GM12878 (cell line): ENCODE measurements at places on chromosomes 1 and 21. TPM values are rescaled to one million over a fixed set of nuclear protein-coding genes. Genes with fewer than 3 reads are reported as not detected.
A peak's percentile ranks its signal among the peaks of the same experiment; 100 is the strongest.

Gene MAGI3
- polyA plus RNA-seq, result 0.23 and 0.39 TPM in 2 replicates

Gene CYP4B1
- polyA plus RNA-seq, result not detected in 2 replicates

Gene RIMKLA
- 0.17 and 0.29 TPM in 2 replicates for polyA plus RNA-seq

Gene GBP1
- polyA plus RNA-seq, result 1.8 and 2.4 TPM in 2 replicates

Gene C1orf185
- not detected in 2 replicates for polyA plus RNA-seq

Gene ADAM30
- not detected in 2 replicates for polyA plus RNA-seq

Gene CFHR1
- not detected in 2 replicates for polyA plus RNA-seq

Gene CACHD1
- not detected in 2 replicates for polyA plus RNA-seq

Gene FCRL5
- polyA plus RNA-seq, result 0.72 and 1.3 TPM in 2 replicates

Gene CRYAA
- not detected in 2 replicates for polyA plus RNA-seq

GRCh38 chr21:42554251-42554961 lies 40.8 kb downstream of the SLC37A1 start:
- no peak for DNase-seq

DNA sequence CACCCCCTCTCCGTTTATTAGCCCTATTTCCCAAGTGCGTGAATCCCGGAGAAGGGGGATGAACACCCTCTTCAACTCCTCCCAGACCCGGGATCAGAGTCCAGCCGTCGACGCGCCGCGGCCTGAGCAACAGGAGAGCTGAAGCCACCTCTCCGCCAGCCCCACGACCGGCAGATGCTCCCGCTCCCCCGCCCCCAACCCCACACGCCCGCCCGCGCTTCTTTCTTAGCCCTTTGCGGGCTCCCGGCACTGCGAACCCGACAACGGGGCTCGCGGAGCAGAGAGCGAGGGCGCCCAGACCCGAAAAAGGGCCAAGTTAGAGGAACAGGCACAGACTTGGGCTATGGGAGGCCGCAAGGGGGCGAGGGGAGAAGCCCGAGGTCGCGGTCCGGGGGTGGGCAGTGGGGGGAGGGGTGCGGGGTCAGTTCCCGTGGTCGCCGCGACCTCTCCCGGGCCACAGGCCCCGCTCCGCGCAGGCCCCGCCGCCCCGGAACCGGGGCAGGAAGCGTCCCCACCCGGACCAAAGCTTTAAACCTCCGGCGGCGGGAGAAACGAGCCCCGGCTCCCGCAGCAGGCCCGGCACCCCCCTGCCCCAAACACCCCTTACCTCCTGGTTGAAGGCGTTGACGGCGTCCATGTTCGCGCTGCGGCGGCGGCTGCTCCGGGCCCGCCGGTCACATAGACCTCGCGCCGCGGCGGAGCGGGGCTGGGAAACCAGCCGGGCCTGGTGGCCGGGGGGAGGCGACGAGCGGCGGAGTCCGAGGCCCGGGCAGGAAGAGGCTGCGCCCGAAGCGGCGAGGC lies 662 bp downstream of the SCAF4 start:
- DNase-seq, result no peak

- DNase-seq, result peak; percentile 48
Observed at GRCh38 chr1:187985897-187986654, 1157.3 kb downstream of the PLA2G4A start.

DNA sequence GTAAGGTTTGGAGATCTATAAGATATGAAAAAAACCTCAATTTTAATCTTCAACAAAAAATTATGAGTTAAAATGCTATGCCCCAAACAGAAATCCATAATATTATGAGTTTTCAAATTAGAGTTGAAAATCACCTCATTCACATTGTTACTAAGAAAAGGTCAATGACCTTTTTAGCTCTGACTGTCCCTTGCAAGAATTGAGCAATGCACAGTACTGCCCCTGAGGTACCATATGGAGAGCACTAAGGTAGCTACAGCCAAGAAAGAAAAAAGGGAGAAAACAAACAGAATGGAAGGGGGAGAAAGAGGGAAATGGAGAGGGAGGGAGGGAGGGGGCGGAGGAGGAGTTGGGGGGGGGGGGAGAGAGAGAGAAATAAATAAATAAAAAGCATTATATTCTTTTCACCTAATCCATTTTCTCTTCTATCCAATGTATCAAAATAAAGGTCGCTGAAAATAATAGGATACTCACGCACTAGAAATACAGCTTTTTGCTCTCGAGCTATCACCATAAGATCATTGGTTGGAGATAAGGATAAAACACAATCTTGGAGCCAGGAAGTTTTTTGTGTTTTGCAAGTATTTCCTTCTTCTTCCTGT lies 58.8 kb downstream of the RAB3GAP2 start:
- no peak for DNase-seq

DNA sequence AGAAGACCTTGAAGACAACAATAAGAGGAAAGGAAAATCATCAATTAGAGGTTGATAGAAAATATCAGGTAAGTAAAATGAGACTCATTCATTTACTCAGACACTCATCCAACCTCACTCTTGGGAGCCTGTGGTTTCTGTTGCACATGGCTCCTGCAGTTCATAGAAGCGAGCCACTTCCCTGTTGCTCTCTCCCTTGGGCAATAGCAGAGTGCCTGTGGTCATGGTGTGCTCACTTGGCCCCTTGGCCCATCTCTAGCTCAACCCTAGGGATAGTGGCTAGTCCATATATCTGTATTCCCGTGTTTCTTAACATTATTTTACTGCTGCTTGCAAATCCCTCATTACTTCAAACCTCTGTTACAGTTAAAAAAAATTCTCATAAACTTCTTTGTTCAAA lies 368.6 kb downstream of the PTPRC start:
- DNase-seq, result no peak

DNA sequence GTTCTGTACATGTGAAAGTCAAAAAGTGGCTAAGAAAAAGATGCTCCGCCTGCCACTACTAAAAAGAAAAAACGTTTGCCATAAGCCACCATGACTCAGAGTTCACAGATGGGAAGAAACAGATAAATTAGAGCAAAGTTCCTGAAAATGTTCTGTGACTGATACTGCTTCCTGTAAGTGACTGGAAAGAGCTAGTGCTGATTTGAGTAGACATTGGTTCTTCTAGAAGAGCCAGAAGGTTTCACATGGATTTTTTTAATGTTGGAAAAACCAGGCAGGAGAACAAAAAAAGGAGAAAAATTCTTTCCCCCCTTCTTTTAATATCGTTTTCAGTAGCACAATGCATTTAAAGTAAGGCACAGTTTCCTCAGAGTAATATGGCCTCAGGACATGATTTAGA lies 221.4 kb downstream of the HLX start:
- no peak for DNase-seq

DNA sequence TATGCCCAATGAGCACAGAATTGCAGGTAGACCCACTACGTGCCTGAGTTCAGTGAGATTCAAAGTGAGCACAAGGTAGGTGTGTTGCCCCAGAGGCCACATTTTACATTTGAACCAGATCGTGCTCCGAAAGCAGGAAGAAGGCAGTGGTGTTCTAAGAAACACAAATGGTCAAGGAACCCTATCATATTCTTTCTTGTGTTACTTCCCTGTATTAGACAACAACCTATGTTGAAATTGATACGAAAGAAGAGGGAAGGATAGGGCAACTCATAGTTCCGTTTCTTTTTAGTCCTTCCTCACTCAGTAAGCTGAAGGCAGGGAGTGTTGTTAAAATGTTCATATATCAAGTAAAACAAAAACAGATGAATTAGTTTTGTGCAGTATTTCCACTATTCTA lies 33.9 kb downstream of the OLFML2B start:
- DNase-seq, result no peak

DNA sequence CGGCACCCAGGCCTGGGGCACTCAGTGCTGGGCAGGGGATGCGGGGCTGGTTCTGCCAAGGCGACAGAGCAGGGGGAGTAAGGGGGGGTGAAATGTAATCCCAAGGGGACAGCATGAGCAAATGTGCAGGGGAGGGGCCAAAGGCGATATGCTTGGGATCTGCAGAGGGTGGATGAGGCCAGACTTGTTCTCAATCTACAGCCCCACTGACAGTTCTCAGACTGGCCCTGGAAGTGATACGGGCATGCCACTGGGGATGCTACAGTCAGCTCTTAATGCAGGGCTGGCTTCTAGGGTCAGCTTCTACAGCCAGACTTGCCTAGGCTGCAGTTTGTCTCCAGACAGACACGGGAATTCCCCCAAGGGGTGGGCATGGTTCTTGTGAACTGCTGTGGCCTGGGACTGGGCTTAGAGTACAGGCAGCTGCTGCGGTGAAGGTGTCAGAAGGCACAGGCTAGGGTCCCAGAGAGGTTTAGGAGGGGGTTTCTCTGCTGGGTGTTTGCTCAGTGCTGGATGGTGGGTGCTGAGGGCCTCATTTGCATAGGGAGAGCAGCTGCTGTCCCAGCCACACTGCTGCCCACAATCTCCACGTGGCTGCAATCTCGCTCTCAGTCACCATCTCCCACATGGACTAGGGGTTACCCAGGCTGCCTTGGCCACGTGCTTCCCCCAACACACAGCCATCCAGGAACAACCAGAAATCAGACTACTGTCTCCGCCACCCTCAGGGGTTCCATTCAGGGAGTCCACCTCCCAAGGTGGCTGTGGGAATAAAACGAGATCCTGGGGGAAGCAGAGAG lies 190.1 kb downstream of the HIVEP3 start:
- peak; percentile 100 for DNase-seq

- DNase-seq, result peak; percentile 69
Observed at GRCh38 chr1:229664133-229664689, 38.2 kb downstream of the URB2 start.

GRCh38 chr1:36876990-36877389 lies 157.3 kb downstream of the GRIK3 start:
- no peak for DNase-seq

- DNase-seq, result no peak
Observed at GRCh38 chr1:196609370-196609737, 1.1 kb upstream of the KCNT2 start.

DNA sequence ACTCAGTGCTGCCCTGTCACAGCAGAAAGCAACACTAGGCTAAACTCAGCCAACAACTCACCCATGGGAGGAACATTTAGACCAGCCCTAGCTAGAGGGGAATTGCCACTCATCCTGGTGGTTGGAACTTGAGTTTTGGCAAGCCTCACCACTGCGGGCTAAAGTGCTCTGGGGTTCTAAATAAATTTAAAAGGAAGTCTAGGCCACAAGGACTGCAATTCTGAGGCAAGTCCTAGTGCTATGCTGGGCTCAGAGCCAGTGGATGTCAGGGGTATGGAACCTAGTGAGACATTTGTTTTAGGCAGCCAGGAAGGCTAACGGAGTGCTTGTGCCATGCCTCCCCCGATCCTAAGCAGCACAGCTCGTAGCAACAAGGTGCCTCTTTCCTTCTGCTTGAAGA lies 78.0 kb downstream of the RGS13 start:
- DNase-seq, result no peak

DNA sequence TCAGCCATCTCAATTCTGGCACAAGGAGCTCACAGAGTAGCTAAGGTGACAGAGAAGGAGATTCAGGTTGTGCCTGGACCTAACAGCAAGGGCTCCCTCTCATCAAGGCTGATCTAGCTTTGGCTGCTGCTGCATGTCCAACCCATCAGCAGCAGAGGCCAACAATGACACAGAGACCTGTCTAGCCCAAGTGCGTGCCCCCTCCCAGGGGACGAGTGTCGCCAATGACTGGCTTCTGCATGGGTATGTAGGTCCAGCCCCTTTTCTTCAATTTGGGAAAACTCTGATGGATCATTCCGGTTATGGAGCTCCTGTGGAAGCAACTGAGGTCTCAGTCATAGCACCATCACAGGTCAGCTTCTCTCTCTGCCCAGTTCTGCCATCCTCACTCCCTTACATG lies 83.3 kb downstream of the KCNJ15 start:
- no peak for DNase-seq

GRCh38 chr1:93499533-93499932 lies 51.6 kb downstream of the FNBP1L start:
- no peak for DNase-seq

- DNase-seq, result no peak
Observed at GRCh38 chr1:202011994-202012393, 1.6 kb downstream of the ELF3 start.

DNA sequence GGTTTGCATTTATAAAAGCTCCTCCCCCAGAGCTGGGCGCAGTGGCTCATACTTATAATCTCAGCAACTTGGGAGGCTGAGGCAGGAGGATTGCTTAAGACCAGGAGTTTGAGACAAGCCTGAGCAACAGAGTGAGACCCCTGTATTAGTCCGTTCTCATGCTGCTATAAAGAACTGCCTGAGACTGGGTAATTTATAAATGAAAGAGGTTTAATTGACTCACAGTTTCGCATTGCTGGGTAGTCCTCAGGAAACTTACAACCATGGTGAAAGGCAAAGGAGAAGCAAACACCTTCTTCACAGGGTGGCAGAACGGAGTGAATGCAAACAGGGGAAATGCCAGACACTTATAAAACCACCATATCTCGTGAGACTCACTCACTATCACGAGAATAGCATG lies 52.5 kb downstream of the ZNF684 start:
- no peak for DNase-seq

DNA sequence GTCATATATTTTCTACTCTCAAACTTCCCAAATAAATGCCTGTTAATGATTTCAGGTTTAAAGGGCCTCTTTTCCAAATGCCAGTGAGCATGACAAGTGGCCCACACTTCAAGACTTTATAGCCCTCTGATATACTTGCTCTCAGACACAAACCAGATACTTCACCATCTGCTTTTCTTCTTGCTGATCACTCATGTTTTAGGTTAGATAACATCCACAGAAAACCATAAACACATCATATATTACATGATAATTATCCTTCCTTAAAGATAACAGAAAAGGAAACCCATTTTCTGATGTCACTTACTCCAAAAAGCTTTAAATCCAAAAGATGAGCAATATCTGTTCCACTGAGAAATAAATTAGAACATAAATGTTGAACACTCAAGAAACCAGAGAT lies 723.5 kb downstream of the LTN1 start:
- DNase-seq, result no peak

- no peak for DNase-seq
Observed at GRCh38 chr1:7258589-7259135, 473.4 kb downstream of the CAMTA1 start.
